Activated naive CD4-positive, alpha-beta T cell treated with anti-CD3 and anti-CD28 coated beads for 36 hours (primary cell): ENCODE measurements at places on chromosomes 7 and 10.

DNA sequence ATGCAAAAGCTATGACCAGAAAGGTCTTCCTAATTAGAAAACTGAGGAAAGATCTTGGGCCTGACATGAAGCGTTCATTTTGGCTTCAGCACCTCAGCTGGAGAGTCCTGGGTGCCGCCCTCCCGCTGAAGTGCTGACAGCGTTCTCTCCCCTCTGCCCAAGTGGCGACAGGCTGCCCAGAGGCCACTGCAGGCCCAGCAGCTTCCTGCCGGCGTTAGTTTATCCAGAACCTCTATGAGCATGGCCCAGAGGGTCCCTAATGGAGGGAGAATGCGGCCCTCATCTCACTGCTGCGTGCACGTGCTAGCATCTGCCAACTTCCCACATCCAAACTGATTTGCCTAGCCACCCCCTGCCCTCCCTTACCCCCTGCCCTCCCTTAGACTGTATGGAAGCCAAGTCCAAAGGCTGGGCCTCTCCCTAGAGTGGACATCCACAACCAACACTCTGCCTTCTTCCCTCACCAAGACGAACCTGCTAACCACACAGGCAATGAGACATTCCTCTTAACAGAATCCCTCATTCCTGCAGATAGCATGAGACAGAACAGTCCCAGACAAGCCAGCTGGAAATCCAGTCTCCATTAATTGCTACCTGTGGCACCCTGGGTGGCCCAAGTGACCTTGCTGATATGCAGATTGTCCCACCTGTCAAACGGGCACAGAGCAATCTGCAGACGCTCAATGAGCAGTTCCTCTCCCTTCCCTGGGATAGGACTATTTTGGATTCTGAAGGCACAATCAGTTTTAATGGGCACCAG, 108.4 kb downstream of the C10orf90 start:
- DNase-seq: no peak

- no peak for DNase-seq
These were observed 5.7 kb upstream of the ZNF862 start for GRCh38 chr7:149832332-149833041.

- no peak for DNase-seq
These were observed 38.2 kb downstream of the SEMA3E start for GRCh38 chr7:83610649-83611304.

GRCh38 chr7:105224884-105225651, 163.7 kb downstream of the SRPK2 start:
- peak; percentile 22 for DNase-seq

DNA sequence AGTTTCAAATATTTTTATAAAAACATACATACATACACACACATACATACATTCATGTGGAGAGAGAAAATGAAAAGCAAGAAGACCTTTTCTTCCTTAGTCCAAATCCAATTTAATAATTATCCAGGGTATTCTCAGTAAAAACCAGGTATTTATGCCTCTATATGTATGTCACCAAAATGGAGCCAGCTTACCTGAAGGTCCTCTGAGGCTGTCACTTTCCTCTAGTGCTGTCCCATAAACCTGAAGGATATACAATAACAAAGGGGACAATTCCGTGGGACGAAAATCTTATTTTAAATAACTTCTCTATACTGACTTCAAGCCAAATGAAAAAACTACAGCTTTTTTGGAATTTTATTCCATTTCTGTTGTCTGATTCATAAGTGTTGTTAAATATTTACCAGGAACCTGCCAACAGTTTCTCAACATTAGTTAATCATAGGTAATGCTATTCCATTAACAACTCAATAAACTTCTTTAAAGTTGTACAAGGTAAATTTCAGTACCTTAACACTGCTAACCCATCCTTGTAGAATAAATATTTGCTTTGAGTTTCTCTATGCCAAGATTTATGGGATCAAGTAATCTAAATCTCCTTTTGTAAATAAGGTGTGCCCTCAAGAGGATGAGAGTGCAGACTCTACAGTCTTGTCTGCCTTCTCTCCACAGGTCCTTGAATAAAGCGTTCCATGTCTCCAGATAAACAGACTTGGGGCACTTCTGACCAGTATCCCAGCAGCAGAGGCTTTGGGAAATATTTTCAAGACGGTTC, 260.3 kb downstream of the AHR start:
- no peak for DNase-seq

DNA sequence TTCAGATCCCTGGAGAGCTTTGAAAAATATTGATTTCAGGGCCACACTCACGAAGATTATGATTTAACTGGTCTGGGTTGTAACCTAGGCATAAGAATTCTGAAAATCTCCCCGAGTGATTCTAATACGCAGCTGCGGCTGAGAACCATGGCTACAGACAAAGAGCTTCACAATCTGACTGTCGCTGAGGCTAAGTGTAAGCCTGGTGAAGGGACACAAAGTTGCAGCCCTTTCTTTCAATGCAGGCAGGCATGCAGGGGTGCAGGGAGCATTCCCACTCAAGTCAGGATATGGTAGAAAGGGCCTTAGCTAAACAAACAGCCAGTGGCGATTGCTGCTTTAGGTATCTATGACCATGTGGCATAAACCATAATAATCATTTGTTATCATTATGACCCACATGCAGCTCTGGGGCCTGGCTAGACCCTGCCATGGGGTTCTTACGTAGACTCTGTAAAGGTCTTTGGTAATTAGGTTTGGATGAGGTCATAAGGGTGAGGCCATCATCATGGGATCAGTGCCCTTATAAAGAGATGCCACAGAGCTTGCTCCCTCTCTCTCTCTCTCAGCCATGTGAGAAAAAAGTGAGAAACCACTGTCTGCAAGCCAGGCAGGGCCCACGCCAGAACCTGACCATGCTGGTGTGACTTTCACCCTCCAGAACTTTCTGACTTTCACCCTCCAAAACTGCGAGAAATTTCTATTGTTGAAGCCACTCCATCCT, 88.4 kb upstream of the LANCL2 start:
- DNase-seq: no peak

DNA sequence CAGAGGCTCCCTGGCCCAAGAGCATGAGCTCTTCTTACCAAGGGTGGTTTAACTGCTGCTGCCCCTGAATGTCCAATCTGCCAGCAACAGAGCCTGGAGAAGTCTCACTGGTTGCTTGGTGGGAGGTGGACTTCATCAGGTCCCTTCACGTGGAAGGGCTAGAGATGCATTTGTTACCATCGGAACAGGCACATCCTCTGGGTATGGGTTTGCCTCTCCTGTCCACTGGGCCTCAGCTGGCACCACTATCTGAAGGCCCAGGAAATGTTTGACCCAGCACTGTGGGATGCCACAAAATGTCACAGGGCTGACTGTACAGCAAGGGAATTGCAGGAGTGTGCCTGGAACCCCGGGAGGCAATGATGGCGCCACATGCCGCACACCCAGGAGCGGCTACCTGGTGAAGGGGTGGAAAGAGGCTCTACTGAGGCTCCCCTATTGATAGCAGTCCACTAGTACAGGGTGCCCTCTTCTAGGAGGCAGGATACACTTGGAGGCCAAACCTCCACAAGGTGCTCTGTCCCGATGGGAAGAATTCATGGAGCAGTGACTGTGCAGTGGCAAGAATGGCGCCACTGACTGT, 603.1 kb upstream of the MGMT start:
- DNase-seq: no peak

DNA sequence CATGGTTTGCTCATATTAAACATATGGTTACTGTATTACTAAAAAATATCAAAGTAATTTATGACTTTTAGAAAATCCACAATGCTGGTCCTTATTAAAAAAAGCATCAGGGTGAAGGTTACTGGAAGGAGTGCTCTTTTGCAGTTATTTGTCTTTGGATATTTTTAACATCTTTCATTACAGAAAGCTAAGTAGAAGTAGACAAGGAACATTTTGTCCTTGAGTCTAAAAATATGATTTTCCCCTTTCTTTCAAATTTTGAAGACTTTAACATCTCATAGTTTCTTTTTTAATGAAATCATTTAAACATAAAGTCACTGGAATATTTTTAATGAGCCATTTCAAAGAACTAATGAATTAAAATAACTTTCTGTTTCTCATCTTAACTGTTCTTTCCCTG, 110.1 kb upstream of the TNS3 start:
- DNase-seq: no peak

GRCh38 chr7:99460651-99461050, 5.3 kb downstream of the ATP5MF start:
- no peak for DNase-seq

GRCh38 chr7:78018641-78019446, 220.3 kb downstream of the PHTF2 start:
- DNase-seq: peak; percentile 5

DNA sequence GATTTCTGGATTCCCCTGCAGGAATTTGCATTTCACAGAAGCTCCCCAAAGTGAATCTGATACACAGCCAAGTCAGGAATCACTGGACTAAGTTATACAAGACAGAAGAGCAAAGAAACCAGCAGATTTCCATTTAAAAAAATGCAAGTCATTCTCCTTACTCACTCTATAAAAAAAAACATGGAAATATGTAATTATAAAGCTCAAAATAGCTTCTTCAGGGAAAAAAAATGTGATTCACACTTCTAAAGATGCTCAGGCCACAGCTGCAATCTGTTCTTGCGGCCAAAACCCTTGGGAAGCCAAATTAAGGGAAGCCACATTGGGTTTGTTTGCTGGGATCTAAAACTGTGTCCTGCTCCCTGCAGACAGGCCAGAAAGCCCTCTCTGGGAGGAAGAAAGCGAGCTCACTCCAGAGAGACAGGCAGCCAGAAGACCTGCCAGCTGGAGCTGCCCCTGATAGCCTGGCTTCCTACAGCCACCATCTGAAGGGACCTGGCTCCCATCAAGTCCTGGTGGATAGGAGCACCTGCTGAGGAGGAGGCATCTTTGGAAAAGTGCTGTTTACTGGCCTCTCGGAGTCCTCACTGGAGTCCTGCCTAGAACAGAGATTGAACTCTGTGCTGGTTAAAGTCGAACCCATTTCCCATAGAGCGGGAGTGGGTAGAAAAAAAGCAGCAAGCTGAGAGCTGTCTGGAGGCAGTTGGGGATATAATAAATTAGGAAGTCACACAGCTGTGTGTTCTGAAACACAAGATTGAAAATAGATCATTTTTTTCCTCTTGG, 359.2 kb upstream of the AOAH start:
- no peak for DNase-seq

- DNase-seq: no peak
These were observed 38.3 kb downstream of the EPHB4 start for GRCh38 chr7:100789055-100789454.

GRCh38 chr7:110762546-110763225, 328.2 kb upstream of the LRRN3 start:
- no peak for DNase-seq

DNA sequence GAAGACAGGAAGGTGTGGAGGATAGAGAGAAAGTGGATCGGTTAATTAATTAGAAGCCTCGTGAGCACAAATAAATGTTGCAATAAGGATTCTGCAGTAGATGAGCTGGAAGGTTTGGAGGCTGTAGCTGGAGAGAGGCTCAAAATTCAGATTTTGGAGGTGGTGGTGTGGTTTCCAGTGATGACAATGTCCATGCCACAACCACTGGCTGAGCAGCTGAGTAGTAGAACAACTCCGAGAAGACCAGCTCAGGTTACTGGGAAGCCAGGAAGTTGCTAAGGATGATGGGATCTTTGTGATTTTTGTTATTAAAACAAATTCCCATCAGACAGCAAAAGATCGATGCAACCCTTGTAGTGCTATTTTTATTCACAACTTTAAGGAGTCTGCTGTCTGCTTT, 7.7 kb downstream of the SLC26A4 start:
- no peak for DNase-seq

DNA sequence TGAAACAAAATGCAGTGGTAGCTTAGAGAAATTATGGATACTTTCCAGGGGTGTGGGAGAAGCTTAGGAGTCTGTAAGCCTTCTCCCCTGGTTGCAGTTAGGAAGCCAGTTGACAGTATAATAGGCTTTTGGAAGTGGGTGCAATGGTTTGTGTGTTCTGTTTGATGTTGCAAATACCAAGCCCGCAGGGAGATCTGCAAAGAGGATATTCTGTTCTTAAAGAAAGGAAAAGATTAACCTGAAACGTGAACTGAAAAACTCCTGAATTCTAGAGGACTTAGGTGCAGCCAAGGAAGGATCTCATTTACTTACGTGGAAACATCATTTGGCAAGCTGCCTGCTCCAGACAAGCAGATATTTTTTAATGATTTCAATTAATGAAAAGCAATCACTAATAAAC, 496.6 kb downstream of the AUTS2 start:
- no peak for DNase-seq

DNA sequence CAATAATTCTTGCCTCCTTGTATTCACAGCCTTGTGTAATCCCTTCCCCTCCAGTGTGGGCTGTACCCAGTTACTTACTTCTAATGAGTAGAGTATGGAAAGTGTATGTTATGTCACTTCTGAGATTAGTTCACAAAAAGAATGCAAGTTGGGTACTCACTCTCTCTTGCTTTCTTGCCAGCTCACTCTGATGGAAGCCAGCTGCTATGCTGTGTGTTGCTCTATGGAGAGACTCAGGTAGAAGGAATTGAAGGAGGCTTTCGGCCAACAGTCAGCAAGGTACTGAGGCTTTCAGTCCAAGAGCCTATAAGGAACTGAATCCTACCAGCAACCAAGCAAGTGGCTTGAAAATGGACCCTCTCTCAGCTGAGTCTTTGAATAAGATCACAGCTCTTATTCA, 9.7 kb upstream of the BICC1 start:
- no peak for DNase-seq

DNA sequence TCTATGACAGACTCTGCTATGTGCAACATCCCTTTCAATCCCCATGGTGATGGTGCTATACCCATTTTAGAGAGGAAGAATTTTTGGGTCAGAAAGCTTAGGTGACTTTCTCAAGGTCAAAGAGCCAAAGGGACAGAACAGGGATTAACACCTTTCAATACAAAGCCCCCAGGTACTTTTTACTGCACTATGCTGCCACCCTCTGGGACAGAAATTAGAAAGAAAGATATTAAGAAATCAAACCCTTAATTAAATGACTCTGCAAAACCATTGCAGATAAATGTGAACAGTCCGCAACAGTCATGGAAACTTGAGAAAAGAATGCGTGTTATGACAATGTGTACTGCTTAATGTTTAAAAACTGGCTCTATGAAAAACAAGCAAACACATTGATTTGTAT, 673.7 kb downstream of the MAGI2 start:
- DNase-seq: no peak

DNA sequence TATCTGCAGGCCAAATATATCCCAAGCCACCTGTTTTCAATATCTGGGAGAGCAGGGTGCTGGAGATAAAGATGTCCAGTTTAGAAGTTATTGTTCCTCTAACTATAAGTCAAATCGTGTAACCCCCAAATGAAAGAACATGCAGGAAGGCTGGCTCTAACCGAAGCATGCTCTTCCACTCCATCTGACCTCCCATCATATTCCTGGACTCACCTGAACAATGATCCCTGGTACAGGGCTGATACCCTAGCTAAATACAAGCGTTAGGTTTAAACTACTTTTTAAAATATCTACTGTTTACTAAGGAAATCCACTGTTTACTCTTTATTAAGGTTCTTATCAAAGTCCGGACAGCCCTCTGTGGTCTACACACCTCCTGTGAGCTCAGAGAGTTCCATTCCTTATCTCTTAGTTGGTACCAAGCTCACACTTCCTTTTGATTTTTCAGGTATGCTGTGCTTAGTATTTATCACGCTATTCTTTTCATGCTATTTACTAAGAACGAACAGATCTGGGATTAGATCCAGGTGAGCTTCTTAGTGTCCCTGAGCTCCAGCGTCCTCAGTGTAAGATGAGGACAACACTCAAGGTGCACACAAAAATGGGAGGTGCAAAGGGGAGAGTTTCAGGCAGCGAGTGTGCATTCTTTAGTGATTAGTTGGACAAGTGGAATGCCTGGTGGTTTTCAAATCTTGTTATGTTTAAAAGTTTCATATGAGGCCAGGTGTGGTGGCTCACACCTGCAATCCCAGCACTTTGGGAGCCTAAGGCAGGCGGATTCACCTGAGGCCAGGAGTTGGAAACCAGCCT, 23.6 kb upstream of the COBL start:
- DNase-seq: no peak

GRCh38 chr7:42694894-42695507, 216.9 kb downstream of the C7orf25 start:
- DNase-seq: no peak
